ENCODE measurements at places on chromosomes 2 and 18.

DNA sequence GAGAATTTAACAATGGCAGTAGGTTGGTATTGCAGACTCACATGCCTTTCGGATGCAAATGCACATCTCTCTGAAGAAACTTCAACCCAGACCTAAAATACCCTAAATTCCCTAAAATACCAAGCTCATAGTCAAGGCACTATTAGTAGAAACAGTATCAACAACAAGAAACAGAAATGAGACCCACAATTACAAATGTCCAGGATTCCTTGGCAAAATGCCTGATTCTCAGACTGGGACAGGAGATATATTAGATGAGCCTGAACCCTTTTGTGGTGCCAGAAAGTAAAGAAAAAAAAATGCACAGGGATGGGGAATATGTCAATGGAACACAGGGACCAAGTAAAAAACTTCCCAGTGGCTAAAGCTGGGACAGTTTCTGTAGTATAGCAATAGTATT, 77.2 kb downstream of the NAT8 start:
- no peak for DNase-seq

DNA sequence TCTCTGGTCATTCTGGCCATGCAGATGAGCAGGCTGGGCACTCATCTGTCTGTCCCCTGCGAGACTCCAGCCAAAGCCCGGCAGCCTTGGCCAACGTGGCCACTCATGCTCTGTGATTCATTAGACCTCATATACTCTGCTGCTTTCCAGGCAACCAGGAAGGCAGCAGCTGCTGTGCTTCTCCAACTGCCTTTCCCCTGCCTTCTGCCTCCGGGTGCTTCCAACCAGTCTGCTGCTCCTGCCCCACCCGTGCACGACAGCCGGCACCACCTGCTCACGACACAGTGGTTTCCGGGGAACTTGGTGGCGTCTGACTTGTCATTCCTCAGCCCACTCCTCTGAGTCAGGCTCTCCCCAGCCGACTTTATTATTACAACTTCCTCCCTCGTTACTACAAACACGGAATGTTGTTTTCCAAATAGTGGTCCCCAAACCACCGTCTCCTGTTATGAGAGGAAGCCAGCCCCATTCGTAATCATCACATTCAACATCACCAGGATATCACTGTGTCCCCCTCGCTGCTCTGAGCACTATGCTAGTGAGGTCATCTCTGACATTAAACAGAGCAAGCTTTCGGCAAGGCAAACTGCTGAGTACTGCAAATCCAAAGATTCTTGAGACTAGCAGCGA, 392.4 kb downstream of the ALK start:
- peak; percentile 40 for DNase-seq

DNA sequence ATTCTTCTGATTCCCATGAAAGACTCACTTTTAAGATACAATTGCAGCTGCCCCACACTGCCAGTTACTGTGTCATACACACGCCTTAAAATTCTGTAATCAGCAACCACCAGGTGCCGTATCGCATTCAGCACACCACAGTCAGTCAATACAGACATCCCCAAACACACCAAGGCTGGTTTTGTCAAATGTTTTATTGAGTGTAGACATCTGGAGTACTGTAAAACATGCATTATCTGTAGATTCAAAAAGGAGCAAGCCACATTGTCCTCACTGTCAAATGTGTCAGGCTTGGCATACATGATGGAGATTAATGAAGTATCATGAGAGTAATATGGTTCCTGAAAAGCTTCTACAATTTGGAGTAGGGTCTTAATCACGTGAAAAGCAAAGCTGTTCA, 109.7 kb upstream of the SP3 start:
- no peak for DNase-seq

DNA sequence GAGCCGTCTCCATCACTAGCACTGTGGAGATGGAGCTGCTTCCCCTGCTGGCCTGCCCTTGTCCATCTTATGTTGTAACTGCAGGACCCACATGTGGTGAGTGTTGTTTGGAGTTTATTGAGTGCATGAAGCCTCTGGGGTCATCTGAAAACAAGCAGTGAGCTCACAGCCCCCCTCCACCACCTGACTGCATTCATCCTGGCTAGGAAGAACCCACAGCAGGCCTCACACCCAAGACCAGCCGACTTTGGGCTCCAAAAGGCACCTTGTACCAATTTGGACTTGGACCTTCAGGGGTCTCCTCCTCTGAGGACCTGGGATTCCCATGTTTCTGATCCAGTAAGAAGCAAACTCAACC, 116.1 kb downstream of the TWIST2 start:
- DNase-seq, result no peak

- peak; percentile 30 for DNase-seq
Observed at GRCh38 chr2:38947241-38948239, 57.9 kb downstream of the ARHGEF33 start.

- DNase-seq, result peak; percentile 7
Observed at GRCh38 chr2:108855194-108855593, 68.6 kb downstream of the CCDC138 start.
